Astrocyte of the cerebellum (primary cell): ENCODE measurements at places on chromosomes 4 and X.

GRCh38 chr4:12116009-12116552 lies 687.4 kb upstream of the HS3ST1 start:
- DNase-seq: no peak

DNA sequence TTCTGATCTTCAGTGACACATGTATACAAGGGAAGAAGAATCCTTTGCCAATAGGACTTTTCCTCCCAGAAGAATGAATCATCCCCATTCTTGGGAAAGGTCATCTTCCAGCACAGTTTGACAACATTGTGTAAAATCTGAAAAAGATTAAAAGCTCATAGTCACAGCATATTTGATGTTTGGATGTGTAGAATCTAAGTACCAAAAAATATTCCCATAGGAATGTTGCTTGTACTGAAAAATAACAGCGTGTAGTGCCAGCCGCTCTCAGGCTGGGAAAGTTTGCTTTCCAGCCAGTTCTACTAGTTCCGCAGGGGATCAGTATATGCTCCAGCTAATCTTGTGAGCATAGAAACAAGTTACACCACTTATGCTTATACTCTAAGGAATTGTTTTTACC lies 74.7 kb upstream of the IL13RA1 start:
- no peak for DNase-seq

GRCh38 chr4:65600656-65601055 lies 69.6 kb downstream of the EPHA5 start:
- DNase-seq: peak; percentile 38

- no peak for DNase-seq
Measured at GRCh38 chrX:66756717-66757116, 117.8 kb upstream of the EDA2R start.
